NAMALWA (cell line): ENCODE measurements at places on chromosomes 6 and 20.

GRCh38 chr6:11381801-11382513, 149.5 kb upstream of the NEDD9 start:
- peak; percentile 91 for DNase-seq

DNA sequence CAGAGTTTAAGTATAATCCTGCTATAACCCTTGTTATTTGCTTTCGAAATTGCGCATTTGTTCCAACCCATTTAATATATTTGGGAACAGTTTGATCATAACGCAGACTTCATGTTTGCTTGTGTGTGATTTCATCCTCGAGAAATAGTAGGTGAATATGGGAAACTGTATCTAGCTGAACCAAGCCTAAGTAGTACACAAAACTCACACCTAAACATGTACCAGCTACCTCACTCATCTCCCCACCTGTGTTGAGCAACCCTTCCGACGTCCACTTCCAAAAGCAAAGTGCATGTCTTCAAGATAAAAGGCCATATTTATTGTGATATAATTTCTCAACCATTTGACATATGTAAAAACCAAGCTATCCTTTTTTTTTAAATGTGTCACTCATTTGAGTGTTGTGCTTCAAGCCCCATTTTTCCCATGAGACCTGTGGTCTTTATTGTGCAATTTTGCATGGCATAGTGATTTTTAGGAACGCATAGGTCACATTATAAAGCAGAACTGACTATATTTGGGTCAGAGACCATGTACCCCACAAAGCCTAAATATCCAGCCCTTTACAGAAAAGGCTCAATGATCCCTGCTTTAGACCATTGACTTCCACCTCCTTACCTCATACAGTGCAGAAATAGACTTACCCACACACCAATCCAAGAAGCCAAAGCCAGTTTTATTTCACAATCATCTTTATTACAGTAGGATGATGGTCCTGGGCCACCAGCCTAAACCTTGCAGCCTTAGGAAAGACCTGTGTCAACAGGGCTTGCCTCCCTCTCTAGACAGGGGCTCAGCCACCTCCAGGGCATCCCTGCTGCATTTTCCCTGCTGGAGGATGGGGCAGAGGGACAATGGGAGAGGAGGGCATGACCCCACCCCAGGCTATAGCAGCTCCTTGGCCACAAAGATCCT, 7.1 kb downstream of the CCND3 start:
- DNase-seq, result peak; percentile 63

DNA sequence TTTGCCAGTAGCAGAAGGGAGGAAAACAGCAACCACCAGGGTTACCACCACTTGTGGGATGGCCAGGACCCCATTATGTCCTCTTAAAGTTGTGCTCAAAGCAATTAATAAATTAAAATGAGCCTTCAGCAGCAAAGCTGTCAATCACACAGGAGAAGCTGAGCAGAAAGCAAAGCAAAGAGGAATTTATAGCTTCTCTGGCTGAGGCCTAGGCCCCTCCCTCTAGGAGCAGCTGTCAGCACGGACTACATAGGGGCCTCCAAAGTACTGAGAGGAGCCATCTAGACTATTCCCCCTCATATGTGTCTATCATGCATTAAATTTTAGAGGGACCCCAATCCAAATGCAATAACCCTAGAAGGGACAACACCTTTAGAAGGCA, 6.4 kb downstream of the CCND3 start:
- DNase-seq, result peak; percentile 58

DNA sequence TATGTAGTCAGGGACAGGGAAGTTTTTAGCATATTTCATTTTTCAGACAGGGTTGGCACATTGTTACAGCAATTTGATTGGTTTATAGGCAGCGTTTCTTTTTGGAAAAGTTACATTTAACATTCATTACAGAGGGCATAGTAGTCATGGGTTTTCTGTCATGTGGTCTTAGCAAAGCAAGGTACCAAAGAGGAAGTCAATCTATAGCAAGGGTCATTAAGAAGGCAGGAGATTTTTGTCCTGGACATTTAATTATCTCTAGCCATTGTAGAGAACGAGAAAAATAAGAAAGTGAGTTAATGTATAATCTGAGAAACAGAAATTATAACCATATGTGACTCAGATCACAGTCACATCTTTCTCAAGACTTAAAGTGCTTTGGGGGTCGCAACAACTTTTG, 47.4 kb downstream of the TPD52L1 start:
- DNase-seq, result no peak

- no peak for DNase-seq
Observed at GRCh38 chr20:25867776-25868649, 171.4 kb upstream of the ZNF337 start.

- DNase-seq, result no peak
Observed at GRCh38 chr20:62780696-62781095, 15.6 kb upstream of the MRGBP start.

GRCh38 chr20:61596687-61597330, 344.7 kb downstream of the CDH4 start:
- DNase-seq, result no peak

GRCh38 chr20:5848711-5849505, 98.7 kb downstream of the SHLD1 start:
- no peak for DNase-seq

- no peak for DNase-seq
Observed at GRCh38 chr6:14380901-14381828, 263.6 kb downstream of the CD83 start.

GRCh38 chr20:48600470-48600945, 227.3 kb downstream of the PREX1 start:
- peak; percentile 38 for DNase-seq

DNA sequence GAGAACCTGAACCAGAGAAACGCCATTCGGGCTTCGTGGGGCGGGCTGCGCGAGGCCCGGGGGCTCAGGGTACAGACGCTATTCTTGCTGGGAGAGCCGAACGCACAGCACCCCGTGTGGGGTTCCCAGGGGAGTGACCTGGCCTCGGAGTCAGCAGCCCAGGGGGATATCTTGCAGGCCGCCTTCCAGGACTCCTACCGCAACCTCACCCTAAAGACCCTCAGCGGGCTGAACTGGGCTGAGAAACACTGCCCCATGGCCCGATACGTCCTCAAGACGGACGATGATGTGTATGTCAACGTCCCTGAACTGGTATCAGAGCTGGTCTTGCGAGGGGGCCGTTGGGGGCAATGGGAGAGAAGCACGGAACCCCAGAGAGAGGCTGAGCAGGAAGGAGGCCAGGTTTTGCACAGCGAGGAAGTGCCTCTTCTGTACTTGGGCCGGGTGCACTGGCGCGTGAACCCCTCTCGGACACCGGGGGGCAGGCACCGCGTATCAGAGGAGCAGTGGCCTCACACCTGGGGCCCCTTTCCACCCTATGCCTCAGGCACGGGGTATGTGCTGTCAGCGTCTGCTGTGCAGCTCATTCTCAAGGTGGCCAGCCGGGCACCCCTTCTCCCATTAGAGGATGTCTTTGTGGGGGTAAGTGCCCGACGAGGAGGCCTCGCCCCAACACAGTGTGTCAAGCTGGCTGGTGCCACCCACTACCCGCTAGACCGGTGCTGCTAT, 904 bp downstream of the B3GALT4 start:
- DNase-seq, result peak; percentile 66

DNA sequence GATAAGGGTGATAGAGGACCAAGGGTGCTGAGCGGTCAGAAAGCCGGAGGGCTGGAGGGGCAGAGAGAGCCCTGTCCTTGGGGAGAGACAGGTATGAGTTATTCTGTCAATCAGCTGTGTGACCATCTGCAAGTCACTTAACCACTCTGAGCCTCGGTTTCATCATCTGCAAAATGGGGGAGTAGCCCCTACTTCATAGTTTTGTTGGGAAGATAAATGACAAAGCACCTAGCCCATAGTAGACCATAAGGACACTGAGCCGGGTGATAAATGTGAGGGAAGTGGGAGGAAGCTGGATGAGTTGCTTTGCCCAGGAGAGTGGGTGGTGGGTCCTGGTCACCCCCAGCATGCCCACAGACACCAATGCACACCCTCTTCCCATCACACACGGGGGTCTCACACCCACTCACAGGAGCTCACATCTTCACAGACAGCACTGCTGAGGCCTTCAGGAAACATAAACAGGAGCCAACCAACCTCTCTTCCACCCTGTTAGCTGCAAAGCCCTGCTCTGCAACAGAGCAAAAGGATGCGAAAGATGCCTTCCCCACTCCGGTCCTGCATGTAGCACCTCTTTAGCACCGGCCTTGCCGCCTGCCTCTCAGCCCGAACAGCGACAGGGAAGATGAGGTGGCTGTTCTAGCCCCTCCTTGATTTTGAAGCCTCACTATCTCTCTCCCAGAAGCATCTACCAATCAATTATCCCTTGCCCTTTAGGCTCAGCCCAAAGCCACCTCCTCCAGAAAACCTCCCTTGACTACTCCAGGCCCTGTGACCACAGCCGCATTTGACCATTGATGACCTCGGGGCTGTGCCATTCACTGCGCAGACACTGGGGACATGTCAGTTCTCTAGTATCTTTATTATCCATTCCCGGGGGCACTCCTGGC, 18.9 kb downstream of the SPDEF start:
- no peak for DNase-seq

DNA sequence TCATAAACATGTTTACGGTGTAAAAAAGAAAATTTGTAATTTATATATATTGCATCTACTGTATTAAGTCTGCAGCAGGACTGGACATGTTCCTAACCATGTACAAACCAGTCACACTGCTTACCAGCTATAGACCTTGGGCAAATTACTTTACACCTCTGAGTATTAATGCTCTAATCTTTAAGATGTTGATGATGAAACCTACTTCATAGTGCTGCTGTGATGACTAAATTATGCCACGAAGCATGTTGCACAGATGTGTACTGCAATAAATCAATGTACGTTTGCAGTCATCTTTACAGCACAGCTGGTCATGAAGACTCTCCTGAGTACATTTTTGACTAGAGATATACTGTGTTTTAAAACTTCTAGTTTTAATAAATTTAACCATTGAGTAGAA, 42.6 kb downstream of the PRKN start:
- no peak for DNase-seq

DNA sequence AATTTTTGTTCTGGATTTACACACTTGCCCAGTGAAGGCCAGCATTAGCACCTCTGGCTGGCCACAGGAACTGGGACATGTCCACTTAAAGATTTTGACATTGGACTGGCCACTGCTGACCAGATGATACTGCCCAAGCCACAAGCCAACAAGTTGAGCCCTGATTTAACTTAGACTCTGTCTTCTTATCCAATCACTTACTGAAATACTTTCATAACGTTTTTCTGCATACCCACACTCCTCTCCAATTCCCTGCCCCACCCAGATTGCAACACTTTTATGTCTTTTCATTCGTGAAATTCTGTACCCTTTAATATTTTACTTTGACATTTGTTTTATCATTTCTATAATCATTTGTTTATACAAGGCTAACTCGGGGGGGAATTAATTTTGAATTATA, 170.3 kb upstream of the TAB2 start:
- no peak for DNase-seq

GRCh38 chr6:74834967-74835366, 370.9 kb downstream of the COL12A1 start:
- DNase-seq, result no peak

GRCh38 chr6:87220997-87221396, 65.6 kb downstream of the ZNF292 start:
- DNase-seq, result no peak

DNA sequence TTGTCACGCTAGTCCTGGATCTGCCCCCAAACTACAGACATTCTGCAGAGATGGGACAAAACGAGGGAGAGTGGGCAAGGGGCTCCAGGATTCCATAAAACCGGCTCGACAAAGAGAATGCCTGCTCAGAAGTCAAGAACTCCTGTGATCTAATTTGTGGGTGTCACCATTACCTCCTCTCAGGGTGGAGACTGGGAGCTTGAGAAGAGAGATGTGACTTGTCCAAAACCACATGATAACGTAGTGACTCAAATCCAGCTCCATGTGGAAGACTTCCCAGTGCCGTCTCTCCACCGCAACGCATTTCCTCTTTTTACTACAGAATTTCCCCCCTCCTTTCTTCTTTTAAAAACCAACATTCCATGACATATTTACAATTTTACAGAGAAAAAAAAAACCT, 44.3 kb downstream of the TRERF1 start:
- DNase-seq, result no peak

- no peak for DNase-seq
Observed at GRCh38 chr20:11001302-11001701, 327.5 kb upstream of the JAG1 start.

DNA sequence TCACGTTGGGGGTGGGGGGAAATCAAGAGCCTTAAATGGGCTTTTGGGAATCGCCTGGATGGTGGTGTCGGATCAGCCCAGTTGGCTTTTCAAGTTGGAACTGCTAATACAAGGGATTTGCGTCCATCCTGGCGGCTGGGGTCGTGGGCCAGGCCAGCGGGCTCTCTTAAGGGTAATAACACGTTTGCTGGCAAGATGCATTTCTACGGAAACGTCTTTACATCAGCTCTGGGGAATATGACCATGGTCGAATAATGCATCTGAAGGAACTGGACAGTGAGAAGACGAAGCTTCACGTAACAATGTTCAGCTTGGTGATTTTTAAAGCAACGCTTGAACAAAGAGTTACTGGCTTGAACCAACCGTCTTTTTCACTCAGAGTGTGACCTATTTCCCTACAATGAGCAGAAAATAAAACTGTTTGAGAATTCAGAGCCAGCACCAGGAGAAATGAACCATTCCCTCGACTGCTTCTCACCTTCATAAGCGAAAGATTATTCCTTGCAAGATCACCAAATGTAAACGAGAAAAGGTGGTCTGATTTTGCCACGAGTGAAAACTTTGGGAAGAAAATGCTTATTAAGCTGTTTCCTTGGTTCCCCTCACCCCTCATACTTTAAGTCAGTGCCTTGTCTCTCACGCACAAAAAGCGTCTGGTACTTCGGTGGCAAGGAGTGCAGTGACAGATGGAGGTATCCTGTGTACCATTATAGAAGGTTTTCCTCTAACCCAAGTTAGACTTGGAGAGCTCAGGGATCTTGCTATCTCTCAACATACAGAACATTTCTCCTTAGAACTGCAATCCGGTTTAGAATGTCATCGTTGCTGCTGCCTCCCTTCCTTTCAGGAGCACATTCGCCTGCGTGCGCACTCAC, 1.4 kb upstream of the MARCKS start:
- peak; percentile 21 for DNase-seq

DNA sequence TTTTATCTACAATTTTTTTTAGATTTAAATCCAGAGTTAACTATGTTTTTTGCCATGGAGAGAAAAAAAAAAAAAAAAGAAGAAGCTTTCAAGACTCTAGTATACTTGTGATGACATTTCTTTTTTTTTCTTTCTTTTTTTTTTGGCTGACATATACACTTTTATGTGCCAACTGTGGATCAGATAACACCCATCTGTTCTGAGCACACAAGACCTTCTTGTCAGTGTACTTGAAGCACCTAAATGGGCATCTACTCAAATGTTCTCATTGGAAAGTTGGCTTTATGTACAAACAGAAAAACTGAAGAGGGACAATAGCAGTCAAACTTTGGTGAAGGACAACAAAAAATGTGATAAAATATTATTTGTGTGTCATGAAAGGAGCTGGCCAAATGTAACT, 904.5 kb downstream of the GRIK2 start:
- DNase-seq, result no peak
